ENCODE measurements at places on chromosomes 11 and 22.

DNA sequence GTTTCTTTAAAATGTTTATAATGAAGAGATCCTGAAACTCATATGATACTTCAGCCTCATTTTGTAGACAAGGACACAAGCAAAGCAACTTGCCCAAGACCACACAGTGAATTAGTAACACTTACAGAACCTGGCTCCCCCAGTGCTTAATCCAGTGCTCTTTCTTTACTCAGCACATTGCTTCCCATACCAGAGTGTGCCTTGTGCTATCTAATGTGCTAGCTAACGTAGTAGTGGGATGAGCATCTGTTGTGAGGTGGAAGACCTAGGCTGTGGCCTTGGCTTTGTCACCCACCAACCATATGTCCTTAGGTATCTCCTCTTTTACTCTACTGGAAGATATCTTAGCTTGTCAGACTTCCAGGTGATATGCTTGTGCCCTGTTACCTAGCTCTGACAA lies 5.1 kb downstream of the SPCS2 start:
- no peak for DNase-seq

GRCh38 chr22:39718921-39719475 lies 148.4 kb downstream of the CACNA1I start:
- DNase-seq = no peak

GRCh38 chr11:130585545-130585944 lies 137.1 kb downstream of the ADAMTS15 start:
- no peak for DNase-seq

GRCh38 chr11:34706709-34707461 lies 86.0 kb downstream of the EHF start:
- no peak for DNase-seq

DNA sequence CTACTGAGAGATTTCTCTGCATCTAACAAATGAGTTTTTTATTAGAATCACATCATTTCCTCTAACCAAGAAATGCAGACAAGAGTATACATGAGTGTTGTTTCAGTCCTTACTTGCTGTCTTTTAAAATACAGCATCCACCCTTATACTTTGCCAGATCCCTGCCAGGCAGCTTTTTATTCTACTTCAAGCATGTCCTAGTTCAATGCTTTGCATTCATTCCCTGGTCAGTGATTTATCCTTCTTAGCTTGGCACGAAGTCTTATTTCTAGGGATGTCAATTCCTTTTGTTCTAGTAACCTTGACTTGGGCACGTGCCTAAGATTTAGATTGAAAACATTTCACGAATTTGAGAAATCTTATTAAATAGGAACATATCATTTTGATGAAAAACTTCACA lies 307.2 kb upstream of the MPPED2 start:
- no peak for DNase-seq

DNA sequence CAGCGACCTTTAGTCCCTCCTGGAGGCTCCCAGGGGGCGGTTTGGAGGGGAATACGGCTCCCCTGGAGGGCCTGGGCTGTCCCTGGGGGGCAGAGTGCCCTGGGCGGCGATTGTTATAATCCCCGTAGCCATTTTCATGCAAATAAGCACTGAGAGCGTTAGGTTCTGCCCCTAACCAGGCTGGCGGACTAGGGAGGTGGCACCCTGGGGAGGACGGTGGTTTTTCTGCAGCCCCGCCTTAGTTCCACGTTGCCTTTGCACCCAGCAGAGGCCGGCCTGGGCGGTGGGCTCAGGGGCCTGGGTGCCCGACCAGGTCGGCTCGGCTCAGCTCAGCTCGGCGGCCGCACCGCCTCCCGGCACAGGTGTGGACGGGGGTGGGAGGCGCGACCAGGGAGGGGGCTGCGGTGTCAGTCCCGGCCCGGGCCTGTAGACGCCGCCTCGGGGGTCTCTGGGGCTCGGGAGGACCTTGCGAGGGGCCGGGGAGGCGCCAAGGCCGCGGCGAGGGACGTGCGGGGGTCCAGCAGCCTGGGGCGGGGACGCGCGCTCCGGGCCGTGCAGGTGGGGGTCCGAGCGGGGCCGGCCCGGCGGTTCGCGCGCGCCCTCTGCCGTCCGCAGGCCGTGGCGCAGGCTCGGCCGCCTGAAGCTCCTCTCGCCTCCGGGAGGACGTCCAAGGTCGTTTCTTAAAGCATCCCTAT lies 2.3 kb upstream of the DUSP8 start:
- DNase-seq = peak; percentile 66

Data from body of pancreas (tissue), 4 donors.